ENCODE measurements at places on chromosomes 4 and X.

GRCh38 chr4:88734403-88734949 is 36.8 kb upstream of the NAP1L5 start:
- DNase-seq: no peak

- no peak for DNase-seq
These were observed 609.3 kb downstream of the FSTL5 start for GRCh38 chr4:161554372-161554990.

DNA sequence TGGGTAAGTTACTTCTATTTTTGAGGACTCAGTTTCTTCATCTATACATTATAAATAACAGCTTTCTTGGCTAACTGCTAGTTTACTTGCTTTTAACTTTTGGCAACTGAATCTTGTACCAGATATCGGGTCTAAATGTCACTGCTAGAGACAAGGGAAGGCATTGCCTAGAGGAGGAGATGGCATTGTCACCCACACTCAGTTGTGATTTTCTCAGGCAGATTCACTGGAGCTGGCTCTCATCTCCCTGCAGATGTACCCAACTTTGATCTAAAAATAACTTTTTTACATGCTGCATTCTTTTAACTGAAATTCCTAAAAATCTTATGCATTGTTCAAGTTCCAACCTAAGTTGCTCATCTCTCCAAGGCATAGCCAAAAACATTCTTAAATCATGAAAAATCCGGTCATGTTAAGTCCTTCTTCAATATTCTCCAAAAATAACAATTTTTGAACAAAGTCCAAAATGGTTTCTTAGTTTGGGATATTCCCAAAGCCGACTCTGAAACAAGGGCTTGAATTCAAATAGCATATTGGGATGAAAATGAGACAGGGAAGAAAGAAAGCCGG is 469.0 kb upstream of the BOD1L1 start:
- DNase-seq: no peak

- DNase-seq: no peak
These were observed 756.7 kb upstream of the SLIT2 start for GRCh38 chr4:19494961-19495360.

- DNase-seq: no peak
These were observed 101.7 kb upstream of the FRG1 start for GRCh38 chr4:189838821-189839497.

DNA sequence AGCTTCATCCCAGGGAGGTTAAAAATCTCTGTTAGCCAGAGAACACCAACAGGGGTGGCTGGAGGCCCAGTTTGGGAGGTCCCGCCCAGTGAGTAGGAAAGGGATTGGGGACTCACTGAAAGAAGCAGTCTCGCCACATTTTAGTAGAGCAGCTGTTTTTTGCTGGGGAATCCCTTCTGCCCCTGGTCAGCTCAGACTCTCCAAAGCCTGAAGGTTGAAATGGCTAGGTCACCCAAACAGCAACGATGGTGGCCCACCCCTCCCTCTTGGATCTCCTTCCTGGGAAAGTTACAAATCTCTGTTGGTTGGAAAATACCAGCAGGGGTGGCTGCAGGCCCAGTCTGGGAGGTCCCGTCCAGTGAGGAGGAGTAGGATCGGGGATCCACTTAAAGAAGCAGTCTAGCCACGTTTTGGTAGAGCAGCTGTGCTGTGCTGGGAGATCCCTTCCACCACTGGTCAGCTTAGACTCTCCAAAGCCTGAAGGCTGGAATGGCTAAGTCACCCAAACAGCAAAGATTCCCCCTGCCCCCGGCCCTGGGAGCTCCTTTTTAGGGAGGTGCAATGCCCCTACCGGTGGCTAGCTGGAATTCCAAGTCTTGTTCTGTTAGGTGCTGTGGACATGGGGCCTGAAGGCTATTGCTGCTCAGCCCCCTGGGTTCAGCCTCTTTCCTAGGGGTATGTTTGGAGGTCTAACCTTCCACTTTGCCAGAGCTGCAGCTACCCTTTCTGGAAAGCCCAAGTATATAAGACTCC is 40.0 kb upstream of the TEX13A start:
- DNase-seq: no peak

DNA sequence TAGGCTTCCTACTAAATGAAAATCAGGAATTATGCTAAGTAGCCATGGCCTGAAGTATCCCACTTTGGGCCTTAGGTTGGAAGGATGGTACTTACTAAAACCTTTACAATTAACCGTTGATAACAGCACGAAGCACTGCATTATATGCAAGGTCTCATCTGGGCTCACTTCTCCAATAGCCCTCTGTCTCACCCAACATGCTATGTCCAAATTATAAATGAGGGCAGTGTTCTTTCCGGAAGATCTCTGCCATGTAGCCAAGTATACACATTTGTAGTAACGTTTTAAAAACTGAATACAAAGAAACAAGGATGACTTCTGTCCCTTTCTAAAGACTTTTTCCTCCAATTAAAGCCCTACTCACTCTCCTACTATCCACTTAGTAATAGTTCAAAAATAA is 51.6 kb downstream of the SCFD2 start:
- no peak for DNase-seq

GRCh38 chr4:182819751-182820150 is 97.4 kb downstream of the DCTD start:
- DNase-seq: no peak

GRCh38 chr4:156196722-156197121 is 243.1 kb upstream of the CTSO start:
- no peak for DNase-seq

DNA sequence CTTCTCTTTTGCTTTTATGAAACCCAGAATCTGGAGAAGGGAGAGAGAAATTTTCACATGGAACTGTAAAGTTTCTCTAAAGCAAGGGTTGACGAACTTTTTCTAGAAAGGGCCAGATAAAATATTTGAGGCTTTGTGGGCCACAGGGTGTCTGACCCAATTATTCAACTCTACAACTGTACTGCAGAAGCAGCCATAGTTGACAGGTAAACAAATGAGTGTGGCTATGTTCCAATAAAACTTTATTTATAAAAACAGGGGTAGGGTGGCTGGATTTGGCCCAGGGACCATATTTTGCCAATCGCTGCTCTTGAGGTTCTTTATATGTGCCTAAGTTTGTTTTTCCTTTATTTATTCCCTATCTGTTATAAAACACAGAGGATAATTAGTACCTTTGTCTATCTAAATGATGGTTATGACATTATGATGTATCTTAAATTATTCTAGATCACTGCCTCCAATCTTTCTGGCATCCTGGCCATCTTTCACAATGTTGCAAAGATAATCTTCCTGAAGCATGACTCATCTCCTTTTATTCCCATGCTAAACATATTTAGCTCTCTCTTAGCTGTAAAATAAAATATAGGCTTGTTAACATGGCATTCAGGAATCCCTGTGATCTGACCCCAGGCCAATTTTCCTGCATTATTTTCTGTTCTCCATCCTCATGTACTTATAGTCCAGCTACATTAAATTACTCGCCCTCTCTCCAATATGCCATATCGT is 106.8 kb upstream of the CBLL2 start:
- DNase-seq: no peak

DNA sequence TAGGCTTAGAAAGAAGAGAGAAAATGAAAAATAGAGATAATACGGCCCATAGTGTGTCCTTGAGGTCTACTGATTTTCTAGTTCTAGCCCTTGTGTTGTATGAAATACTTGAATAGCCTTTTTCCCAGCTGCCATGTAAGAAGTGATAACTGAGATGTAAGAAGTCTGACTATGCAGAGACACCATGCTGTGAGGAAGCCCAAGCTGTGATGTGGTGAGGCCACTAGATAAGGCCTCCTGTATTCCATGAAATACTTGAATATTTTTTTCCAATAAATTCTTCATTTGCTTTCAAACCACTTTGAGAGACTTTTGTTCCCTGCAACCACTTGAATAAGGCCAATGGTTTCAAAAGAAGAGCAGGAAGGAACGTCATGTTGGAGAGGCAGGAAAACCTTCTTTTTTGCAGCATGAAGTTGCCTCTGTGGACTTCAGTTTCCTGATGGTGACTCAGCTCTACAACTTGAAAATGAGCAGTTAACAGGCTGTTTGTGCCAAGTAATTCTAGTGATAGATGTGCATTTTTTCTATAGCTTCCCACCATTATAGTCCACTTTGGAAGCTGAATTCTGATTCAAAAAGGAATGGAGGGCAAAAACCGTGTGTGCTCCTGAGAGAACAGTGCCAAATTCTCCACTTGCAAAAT is 25.5 kb upstream of the FAM9C start:
- DNase-seq: no peak

- no peak for DNase-seq
These were observed 645.4 kb upstream of the TENM3 start for GRCh38 chr4:181597766-181598165.

GRCh38 chr4:3268395-3269104 is 19.6 kb downstream of the MSANTD1 start:
- no peak for DNase-seq

DNA sequence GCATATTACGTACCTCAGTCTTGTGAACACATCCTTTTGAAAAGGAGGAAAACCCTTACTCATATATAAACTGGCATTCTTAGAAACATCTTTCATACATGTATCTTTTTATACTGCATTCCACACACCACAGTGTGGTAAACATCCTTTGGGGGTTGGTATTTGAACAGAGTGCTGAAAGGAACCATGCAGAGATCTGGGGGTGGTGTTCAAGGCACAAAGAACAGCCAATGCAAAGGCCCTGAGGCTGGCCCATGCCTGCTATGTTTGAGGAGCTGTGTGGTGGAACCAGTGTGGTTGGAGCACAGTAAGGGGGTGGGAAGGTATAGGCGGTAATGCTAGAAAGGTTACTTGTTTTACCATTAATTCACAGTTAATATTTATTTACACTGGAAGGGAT is 2.0 kb downstream of the ELK1 start:
- no peak for DNase-seq

- DNase-seq: no peak
These were observed 1162.8 kb upstream of the PRKX start for GRCh38 chrX:4876268-4876667.

DNA sequence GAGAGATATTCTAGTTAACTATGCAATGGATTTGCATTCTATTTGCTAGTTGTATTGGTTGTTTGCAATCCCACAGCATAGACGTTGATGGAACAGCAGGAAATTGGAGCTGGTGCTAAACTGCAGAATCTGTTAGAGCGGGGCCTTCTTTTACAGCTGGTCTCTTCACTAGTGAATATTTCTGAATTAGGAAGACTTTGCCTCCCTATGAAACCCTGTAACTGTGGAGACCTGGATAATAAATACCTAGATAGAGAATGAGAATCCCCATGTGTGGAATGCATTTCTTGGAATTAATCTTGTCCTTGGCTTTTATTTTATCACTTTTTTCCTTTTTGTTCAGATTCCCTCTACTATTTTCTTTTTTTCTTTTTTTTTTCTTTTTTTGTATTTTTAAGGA is 109.7 kb downstream of the SHROOM3 start:
- no peak for DNase-seq

DNA sequence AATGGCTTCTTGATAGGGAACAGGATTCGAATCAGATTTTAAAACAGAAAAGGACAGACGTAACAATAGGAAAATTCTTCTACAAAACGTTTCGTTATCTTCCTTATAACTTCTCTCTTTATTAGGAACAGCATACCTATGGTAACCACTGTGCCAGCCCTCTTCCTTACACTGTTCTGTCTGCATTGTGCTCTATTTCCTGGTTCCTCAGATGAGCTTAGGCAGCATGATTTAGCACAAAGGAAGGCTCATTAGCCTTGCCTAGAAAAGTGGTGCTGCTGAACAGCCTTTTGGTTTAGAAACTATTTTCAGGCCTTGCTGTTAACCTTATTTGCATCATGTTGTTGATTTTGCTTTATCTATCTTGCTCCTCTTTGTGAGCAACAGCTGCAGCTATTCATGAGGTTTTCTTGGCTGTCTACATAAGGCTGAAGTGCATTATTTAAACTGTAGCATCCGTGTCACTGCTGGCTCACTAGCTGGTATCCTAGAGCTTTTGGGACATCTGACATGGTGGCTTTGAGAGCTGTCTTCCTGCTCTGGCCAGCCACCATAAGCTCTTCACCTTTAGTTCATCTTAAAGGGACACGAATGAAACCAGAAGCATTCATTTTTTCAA is 69.9 kb upstream of the NRK start:
- no peak for DNase-seq

GRCh38 chrX:13755254-13755653 is 20.7 kb downstream of the OFD1 start:
- no peak for DNase-seq

DNA sequence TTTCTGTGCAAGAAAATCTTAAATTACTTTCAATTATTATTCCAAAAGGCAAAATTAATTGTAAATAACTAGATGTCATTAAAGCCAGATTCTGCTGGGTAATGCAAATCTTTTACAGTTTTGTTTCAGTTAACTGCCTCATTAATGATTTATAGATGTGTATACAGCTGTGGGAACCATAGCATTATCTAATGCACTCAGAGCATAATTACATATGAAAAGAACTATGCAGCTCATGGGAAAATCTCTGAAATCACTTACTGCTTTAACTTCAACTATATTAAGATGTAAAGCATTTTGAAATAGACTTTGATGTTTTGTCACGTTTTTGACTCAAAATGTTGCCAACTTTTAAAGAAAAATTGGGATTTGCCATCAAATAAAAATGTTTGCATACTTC is 630.3 kb upstream of the KLHL4 start:
- no peak for DNase-seq

GRCh38 chr4:73376976-73377375 is 27.1 kb upstream of the ALB start:
- DNase-seq: no peak
